Stimulated activated CD4-positive, alpha-beta T cell treated with anti-CD3 and anti-CD28 coated beads, Interleukin-4, amount 100 ng/mL, for 1 hour (primary cell): ENCODE measurements at places on chromosomes 5 and 9.

- no peak for DNase-seq
Measured at GRCh38 chr5:154103233-154103632, 64.5 kb downstream of the MFAP3 start.

- DNase-seq = no peak
Measured at GRCh38 chr5:152439791-152440190, 34.7 kb upstream of the NMUR2 start.

GRCh38 chr5:74016373-74016772, 390.4 kb downstream of the ARHGEF28 start:
- no peak for DNase-seq

DNA sequence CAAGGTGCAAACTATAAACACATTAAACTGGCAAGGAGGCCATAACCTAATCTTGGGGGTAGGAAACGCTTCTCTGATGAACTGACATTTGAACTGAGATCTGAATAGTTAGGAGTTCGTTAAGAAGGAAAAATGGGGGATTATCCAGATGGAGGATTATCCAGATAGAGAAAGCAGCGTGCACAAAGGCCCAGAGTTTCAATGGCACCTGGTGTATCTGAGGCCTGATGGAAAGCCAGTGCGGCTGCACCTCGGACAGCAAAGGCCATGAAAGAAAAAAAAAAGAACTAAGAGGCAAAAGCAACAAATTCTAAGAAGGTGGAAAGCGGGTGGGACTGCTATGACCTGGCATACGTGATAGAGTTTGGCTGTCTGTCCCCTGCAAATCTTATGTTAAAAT, 13.0 kb upstream of the CTNNAL1 start:
- DNase-seq = no peak

DNA sequence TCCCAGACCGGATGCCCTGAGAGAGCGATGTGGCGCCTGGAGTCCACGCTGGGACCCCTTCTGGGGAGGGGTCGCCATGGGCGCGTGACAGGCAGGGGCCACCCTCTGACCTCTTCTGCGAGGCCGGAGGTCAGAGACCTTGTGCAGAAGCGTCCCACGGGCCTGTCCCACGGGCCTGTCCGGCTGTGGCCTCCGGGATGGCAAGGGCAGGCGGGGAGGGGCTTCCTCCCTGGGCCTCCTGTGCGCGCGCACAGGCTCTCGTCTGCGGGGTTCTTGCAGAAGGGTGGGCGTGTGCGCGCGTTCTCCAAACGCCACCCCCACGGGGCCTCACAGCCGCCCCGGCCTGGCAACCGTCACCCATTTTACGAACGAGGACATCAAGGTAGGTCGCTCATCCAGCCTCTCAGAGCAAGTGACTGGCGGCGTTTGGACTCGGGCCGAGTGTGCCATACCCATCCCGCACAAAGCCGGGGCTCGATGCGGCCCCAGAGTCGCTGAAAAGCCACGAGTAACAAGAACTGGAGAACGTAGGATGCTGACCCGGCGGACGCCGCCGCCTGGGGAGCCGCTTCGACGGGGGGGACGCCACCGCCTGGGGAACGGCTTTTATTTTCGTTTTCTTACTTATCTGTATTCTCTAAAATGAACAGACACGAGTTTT, 897 bp downstream of the AHRR start:
- DNase-seq = peak; percentile 33

DNA sequence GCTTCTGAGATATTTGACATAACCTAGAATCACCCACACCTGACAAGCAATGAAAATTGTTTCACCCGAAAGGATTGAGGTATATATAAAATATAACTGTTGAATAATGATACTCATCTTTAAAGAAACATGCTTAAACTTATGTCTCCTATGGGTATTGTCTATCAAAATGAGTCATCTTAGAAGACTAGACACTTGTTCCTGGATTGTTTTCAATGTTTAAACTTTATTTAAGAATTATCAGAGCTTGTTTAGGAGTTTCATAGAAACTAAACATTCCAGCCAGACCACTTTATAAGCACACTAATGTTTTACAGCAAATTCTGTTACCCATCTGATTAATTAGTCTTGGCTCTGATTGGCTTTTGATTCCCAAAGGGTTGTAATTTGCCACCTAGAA, 19.6 kb downstream of the NFX1 start:
- DNase-seq = no peak

DNA sequence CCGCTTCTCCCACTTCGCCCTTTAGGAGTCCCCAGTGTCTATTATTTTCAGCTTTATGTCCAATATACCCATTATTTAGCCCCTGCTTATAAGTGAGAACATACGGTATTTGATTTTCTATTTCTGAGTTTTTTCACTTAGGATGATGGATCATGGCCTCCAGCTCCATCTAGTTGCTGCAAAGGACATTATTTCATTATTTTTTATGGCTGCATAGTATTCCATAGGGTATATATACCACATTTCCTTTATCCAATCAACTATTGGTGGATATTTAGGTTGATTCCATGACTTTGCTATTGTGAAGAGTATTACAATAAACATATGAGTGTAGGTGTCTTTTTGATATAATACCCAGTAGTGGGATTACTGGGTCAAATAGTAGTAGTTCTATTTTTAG, 162.9 kb downstream of the FER start:
- no peak for DNase-seq

DNA sequence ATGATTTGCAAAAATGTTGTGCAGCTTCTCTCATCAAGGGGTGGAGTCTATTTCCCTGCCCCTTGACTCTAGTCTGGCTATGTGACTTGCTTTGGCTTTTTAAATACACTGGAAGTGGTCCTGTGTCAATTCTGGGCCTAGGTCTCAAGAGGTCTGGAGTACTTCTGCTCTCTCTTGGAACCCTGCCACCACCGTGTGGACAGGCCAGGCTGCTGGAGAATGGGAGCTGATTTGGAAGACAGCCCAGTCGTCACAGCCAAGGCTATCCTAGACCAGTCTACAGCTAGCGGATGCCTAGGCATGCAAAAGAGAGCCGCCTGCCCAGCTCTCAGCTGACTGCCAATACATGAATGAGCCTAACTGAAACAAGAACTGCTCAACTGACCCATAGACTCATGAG, 56.7 kb upstream of the CLINT1 start:
- no peak for DNase-seq

DNA sequence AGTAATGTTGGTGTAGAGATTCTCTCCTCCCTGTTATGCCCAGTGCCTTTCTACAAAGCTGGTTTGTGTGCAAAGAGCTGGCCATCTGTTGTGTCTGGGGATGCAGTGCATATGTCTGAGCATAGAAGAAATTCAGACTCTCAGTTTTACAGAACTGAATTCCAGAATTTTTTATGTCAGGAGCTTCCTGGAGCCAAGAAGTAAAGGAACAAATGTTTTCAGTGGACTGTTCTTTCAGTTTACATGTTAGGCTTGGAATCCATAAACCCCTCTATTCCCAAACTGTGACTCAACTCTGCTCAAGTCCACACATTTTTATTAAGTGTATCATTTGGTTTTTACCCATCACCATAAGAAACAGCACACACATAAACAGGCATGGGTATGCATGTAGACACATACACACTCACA, 366.0 kb downstream of the BRINP1 start:
- DNase-seq = no peak

DNA sequence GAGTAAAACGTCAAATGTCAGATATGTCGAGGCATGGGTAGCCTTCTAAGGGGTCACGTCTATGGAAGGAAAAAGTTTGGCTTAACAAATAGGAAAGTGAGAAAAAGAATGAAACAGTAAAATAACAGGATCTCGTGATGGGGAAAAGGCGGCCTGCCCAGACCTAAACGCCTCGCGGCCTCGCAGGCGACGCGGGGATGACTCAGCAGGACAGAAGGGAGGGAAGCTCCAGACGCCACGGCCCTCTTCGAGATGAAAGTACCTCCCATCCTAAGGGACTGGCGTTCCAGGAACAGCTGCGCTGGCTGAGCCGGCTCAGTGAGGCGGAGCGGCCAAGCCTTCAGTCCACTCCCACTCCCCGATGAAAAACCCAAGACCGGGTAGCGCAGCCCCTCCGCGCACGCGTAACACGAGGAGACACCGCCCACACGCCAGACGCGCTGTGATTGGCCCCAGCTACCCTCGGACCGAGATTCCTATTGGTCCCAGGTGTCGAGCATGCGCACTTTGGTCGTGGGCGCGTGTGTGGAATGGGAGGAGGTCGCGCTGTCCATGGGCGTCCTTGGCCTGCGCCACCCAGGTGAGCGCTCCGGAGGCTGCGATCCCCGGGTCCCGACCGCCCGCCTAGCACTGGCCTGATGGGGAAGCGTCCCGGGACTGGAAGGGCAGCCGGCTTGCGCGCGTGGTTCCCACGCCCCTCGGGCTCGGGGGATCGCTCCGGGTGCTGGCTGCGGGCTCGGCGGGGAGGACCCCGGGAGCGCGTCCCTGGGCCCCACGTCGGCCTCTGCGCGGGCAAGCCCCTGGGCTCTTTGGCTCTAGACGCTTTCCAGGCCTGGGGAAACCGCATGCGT, 588.5 kb downstream of the MTRR start:
- peak; percentile 90 for DNase-seq

- DNase-seq = no peak
Measured at GRCh38 chr9:130426883-130427282, 17.9 kb upstream of the ASS1 start.

DNA sequence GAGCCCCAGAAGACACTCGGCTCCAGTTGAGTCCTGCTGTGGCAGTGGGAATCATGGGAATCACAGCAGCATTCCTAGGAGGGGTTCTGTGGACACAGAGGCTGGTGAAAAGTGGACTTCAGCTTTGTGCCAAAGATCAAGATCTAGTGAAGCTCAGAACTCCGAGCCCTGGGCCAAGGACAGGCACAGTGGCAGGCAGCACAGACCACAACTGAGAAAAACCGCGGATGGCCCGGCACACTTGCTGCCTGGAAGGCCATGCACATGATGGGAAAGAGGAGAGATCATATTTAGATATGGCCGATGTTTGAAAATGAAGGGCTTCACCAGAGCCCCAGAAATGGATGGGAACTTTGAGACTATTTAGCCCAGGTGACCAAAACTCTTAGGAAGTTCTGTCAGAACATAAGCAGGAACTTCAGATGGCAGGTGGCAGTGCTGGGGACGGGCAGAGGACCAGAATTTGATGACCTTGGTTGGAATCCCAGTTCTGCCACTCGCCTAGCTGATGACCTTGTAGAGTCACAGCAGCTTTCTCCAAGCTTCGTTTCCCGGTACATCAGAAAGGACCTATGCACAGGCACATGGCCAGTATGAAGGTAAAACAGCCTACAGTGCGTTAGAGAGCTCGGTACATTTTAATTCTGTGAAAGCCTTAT, 18.0 kb downstream of the BARHL1 start:
- DNase-seq = no peak

- no peak for DNase-seq
Measured at GRCh38 chr9:119487118-119487827, 118.0 kb upstream of the BRINP1 start.

GRCh38 chr9:76962732-76963131, 56.7 kb upstream of the FOXB2 start:
- no peak for DNase-seq

GRCh38 chr9:81848472-81848871, 79.8 kb upstream of the SPATA31D4 start:
- DNase-seq = no peak

- no peak for DNase-seq
Measured at GRCh38 chr5:177483042-177483441, 9.6 kb upstream of the DBN1 start.

DNA sequence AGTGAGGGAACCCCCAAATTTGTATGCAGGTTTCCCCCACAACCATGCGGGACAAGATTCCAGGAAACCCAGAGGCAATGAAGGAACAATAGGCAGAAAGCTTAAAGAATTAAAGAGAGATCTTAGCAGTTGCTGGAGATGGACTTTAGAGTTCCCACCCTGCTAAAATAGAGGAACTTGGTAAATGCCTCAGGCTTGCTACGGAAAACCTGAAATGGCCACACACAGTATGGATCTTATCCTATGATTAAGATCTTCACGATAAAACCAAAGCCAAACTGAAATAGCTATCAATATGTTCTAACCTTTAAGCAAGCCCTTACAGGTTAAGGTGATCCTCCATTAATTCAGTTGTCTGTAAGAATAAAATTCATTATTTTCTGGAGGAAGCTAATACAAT, 148.3 kb downstream of the RANBP17 start:
- DNase-seq = no peak

- DNase-seq = no peak
Measured at GRCh38 chr5:136781464-136781863, 416.1 kb upstream of the TRPC7 start.

- no peak for DNase-seq
Measured at GRCh38 chr5:103205991-103206700, 52.4 kb upstream of the MACIR start.

GRCh38 chr5:146084376-146084775, 21.0 kb downstream of the PLAC8L1 start:
- DNase-seq = no peak

DNA sequence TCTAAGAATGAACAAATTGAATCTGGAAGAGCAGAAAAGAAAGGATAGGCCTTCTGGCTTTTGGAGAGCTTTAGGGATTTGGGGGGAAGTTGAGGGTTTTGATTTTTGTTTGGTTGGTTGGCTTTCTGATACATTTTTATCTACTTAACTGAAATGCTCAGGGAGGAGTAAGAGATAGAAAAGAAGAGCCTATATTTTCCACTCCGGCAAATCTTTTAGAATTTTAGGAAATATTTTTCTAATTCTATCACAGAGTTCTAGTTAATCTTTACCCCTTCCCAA, 25.8 kb upstream of the FST start:
- DNase-seq = no peak

GRCh38 chr9:85258823-85259370, 482.9 kb downstream of the AGTPBP1 start:
- no peak for DNase-seq

DNA sequence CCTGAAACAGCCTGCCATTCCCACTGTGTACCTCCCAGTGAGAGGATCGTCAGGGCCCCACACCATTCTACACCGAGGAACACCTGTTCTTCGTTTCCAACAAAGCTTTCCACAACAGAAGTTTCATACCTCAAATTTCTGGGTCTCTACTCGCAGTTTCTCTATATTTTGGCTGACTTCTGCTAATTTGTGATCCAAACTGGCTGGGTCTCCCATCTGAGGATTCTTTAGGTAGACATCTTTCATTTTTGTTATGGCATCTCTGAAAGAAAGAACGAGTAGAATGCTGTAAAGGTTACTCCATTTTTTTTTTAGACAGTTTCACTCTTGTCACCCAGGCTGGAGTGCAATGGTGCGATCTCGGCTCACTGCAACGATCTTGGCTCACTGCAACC, 67.5 kb downstream of the USP20 start:
- DNase-seq = no peak

- no peak for DNase-seq
Measured at GRCh38 chr9:33884856-33885701, 68.1 kb downstream of the UBE2R2 start.

DNA sequence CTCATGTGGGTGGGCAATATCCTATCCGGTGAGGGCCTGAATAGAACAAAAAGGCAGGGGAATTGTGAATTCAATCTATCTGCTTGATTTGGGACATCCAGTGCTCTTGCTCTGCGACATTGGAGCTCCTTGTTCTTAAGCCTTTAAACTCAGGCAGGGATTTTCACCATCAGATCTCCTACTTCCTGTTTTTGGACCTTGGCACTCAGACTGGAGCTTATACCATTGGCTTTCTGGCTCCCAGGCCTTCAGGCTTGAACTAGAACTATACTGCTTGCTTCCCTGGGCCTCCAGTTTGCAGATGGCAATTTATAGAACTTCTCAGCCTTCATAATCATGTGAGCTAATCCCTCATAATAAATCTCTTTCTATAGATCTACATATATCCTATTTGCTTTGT, 134.3 kb upstream of the CLINT1 start:
- DNase-seq = no peak

- no peak for DNase-seq
Measured at GRCh38 chr9:92294297-92294676, 790 bp upstream of the IARS1 start.
